ENCODE measurements at places on chromosomes 2 and 18.

DNA sequence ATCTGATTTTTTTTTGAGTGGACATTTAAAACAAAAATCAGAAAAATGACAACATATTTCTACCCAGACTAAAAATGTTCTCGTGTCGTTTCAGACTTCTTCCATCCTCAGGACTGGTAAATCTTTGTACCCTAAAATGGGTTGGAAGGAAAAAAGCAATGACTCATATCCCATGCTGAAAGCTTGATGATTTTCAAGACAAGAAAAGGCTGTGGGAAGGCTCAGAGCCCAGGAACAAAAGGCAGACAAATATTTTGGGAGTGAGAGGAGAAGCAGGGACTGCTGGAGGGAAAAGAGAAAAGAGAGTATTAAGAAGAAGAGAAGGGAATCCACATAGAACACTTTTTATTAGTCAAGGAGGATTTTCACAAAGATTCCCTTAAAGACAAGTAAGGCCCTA, 77.1 kb upstream of the CTAGE1 start:
- DNase-seq, result no peak

DNA sequence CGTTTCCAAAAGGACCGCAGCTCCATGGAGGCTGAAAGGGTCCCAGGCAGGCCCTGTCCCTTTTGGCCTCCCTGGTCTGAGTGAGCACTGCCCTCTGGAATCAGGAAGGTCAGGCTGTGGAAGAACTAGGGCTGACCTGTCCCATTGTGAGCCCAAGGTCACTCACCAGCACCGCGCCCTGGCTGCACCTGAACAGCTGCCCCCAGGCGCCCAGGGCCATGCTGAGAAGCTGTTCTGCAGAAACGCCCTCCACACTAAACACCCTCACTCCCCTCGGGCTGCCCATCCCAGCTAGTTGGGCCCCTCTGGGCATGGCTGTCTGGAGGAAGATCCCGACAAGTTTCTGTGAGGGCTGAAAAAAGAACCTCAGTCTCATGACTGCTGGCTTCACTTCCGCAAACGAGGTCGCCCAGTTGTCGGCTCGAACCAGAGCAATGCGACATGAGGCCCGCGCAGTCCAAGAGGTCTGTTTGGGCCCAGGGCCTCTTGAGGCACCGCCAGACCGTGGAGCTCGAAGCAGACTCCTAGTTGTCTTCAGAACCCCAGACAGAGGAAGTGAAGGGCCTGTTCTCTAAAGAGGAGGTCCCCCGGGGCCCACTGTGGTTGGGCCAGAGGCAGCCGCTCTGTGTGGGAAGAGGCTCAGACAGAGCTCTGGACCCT, 64.4 kb downstream of the INPP5D start:
- DNase-seq, result no peak

DNA sequence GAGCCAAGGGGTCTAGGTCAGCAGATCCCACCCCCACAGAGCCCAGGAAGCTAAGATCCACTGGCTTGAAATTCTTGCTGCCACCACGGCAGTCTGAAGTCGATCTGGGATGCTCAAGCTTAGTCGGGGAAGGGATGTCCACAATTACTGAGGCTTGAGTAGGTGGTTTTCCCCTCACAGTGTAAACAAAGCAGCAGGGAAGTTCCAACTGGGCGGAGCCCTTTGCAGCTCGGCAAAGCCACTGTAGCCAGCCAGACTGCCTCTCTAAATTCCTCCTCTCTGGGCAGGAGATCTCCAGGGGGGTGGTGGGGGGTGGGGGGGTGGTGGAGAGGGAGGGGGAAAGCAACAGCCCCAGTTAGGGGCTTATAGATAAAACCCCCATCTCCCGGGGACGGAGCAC, 419.5 kb downstream of the NUP35 start:
- DNase-seq, result no peak

- DNase-seq, result no peak
Measured at GRCh38 chr2:48651158-48651790, 33.6 kb downstream of the GTF2A1L start.

All from stimulated activated CD8-positive, alpha-beta memory T cell treated with anti-CD3 and anti-CD28 coated beads, Interleukin-15, amount 100 ng/mL, for 4 hours (primary cell).